ENCODE measurements at places on chromosomes 3 and 15.

GRCh38 chr15:76994496-76994895, 430 bp upstream of the PSTPIP1 start:
- DNase-seq, result no peak

GRCh38 chr15:92327033-92327432, 66.6 kb upstream of the ST8SIA2 start:
- no peak for DNase-seq

DNA sequence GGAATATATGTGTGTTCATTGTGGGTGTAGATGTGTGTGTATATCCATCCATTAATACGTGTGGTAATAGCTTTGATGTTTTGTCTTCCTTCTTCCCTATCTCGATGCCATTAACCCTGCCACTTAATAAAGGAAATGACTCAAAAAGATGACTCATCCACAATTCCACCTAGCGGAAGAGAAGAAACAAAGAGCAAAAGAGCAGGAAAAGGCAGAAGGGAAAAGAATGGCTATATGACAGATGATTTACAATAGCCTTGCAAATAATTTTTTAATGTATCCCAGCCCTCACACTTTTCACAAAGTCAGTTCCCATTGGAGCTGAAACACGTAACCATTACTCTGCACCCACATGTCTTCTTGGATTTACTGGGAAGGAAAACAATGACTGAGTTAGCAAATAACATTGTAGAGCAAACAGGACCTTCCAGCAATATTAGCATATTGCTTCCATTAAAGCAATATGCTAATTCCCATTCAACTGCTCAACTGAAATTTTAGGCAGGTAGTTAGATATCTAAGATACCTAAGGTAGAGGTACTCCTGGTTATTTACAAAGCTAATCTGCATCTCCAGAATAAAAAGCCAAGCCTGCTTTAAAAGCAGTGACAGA, 197.2 kb downstream of the KCNAB1 start:
- DNase-seq, result peak; percentile 56

DNA sequence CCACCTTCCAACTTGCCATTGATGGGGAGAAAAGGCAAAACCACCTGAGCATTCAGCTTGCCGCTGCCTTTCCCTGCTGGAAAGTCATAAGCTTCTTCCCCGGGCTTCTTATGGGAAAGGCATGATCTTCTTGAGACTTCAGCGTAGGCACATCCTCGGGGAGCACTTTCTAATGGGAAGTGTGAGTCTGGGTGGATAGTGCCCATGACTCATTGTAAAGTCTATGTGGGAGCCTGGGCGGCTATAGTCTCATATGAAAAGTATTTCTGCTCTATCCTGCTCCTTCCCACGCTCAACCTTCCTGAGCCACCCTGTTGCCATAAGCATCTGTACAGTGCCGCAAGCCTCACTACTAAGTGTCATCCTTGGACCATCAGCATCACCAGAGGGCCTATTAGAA, 309.9 kb upstream of the THBS1 start:
- peak; percentile 99 for DNase-seq

- DNase-seq, result no peak
Measured at GRCh38 chr3:31094048-31094447, 199.6 kb upstream of the GADL1 start.

- DNase-seq, result no peak
Measured at GRCh38 chr3:33521736-33522135, 81.5 kb upstream of the UBP1 start.

All from fibroblast of skin of right biceps (primary cell).